Activated T-cell treated with anti-CD3 and anti-CD28 coated beads, Interleukin-2, amount 50 U/mL, for 72 hours (primary cell): ENCODE measurements at places on chromosomes 3 and 15.

GRCh38 chr3:106257172-106257571, 388.4 kb upstream of the CBLB start:
- no peak for DNase-seq

DNA sequence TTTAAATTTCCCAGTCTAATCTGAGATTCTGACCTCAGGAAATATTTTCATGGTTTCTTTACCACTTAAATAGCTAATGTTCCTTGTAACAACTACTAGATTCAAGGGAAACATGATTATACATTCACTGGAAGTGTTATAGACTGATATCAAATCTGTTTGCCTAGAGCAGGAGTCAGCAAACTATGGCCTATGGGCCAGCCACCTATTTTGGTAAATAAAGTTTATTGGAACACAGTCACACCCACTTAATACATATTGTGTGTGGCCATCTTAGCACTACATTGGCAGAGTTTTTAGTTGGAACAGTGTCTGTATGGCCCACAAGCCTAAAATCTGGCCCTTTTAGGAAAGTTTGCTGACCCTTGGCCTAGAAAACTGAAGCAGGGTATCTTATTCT, 50.1 kb downstream of the GLCE start:
- no peak for DNase-seq

GRCh38 chr3:119747357-119747756, 34.5 kb upstream of the NR1I2 start:
- DNase-seq: no peak

GRCh38 chr3:43838877-43839276, 148.1 kb downstream of the ABHD5 start:
- DNase-seq: no peak

- no peak for DNase-seq
These were observed 11.7 kb downstream of the SLC25A36 start for GRCh38 chr3:140953028-140953960.

- DNase-seq: no peak
These were observed 16.1 kb upstream of the IL1RAP start for GRCh38 chr3:190497811-190498210.

GRCh38 chr3:88611826-88612326, 462.1 kb downstream of the C3orf38 start:
- no peak for DNase-seq

DNA sequence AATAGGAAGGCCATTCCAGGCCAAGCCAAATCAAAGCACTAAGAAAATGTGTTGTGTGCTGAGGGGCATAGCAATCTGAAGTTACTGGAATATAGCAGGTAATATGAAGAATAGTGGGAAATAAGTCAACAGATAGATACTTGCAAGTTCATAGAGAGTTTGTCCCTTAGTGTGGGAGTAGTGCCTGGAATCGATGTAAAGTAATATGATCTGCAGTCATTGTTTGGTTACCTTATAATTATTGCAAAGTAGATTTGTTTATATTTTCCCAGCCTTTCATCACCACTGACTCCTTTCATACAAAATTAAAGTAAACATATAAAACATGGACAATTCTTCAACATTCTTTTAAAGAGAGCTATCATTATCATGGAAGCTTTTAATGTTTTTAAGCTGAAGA, 420.9 kb upstream of the NECTIN3 start:
- no peak for DNase-seq

- DNase-seq: no peak
These were observed 72.3 kb downstream of the TAMM41 start for GRCh38 chr3:11774296-11774877.

GRCh38 chr3:55074796-55075195, 146.9 kb upstream of the LRTM1 start:
- no peak for DNase-seq

DNA sequence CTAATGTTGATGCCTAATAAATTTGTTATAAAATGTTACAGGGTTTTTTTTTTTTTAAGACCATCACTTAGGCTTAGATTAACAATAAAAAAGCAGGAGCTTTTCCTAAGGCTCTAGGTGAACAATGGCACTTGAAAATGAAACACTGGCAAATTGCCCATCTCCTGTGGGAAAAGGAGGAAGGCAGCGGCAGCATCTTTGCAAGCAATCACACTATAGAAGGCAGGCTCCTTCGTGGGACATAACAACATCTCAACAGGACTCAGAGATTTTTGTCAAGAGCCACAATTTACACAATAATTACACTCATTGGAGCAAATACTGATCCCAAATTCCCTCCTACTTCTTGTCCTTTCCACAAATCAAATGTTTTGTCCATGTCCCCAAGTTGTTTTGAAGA, 646.7 kb downstream of the ROBO2 start:
- DNase-seq: no peak

DNA sequence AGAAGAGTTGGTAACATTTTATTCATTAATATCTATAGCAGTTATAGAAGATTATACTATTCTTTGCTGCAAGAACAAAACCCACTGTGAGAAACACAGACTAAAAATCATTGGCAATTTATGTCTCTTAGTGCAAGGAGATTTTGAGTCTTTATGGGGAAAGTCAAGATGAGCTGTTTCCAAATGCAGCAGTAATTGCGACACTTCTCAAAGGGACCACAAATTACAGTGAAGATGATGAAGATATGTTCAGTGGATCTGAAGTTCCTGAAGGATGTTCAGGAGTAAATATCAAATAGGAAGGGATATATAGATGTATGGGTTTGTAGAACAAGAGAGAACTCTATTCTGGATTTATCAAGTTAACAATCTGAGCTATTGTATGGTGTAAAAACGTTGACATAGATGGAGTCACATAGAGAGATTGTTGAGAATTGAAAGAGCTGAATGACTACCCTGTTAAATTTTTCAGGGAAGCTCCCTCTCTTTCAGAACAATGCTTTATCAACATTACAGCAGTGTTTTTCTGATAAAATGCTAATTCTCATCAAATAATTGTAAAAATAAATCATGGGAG, 71.8 kb downstream of the DTWD1 start:
- no peak for DNase-seq

DNA sequence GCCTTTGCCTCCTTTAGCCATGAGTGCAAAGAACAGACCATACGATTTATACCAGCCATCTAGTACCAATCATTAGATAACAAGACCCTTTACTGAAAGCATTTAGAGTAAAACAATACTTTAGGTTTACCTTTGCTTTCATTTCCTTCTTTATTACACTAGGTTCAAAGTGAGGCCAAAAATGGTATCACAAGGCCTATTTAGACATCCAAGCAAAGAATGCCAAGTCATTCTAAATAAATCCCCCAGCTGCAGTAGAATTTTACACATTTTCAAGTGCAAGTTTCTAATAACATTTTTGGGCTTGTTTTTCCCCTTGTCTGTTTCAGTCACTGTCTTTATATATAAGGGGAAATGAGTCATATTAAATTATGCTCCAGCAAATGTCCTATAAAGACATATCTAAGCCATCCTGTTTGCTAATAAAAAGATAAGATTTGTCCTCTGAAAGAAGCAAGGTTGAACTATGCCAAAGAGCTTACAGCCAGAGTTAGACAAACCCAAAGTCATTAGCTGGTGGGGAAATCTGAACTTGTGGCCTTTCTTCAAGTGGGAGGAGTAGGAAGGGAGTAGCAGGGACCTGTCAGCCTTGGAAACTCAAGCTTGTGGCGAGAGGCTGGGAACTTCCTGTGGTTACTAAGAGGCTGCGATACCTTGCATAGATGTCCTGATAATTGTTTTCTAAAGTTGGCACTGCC, 232.7 kb downstream of the MECOM start:
- DNase-seq: no peak
